ENCODE measurements at places on chromosomes 6 and 20.

GRCh38 chr6:169868458-169868857, 117.0 kb downstream of the ERMARD start:
- no peak for DNase-seq

DNA sequence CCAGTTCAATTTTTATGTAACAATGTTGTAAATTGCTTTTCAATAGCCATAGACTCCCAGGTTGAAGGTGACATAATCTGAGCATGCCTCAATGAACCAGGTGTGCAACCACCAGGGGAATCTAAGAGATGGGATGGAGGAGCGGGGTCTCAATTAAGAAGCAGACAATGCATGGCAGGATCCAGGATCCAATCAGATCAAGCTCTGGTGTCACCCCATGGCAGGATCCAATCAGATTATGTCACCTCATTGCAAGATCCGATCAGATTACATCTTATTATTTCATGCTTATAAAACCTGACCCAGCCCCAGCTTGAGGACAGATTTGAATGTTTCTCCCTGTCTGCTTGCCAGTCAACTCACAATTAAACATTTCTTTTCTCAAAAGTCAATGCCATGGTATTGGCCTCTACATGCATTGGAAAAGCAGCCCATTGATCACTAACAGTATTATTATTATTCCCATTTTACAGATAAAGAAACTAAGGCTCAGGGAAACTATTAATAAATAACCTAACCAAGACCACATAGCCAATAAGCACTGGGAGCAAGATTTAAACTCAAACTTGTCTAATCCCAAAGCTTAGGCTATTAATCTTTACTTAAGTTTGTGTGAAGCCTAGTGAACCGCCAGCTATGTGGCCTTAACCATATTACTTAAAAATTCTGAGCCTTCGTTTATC, 14.3 kb upstream of the SIRT5 start:
- DNase-seq: no peak

- DNase-seq: no peak
These were observed 16.5 kb downstream of the SNHG17 start for GRCh38 chr20:38418509-38419204.

DNA sequence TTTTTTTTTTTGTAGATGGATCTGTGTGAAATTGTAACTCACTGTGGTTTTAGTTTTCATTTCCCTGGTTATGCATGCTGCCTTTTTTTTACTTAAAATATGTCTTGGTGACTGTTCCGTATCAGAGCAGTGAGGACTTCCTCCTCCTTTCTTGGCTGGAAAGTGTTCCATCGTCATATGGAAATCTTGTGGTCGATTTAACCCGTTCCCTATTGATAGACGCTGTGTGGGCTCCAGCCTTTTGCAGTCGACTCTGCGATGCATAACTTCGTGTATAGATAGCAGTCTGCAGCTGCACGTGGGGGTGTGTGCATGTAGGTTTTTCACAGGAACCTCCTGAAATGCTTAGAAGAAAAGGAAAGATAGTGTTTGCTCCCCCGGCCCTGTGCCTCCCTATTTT, 28.1 kb upstream of the PNPLA1 start:
- DNase-seq: no peak

GRCh38 chr6:52976149-52976548, 18.9 kb downstream of the GSTA4 start:
- no peak for DNase-seq
